Activated T-cell treated with anti-CD3 and anti-CD28 coated beads for 48 hours (primary cell): ENCODE measurements at places on chromosomes 1 and 21.

- no peak for DNase-seq
Measured at GRCh38 chr1:245990315-245991022, 516.6 kb downstream of the SMYD3 start.

- DNase-seq: no peak
Measured at GRCh38 chr1:8184301-8184700, 133.6 kb upstream of the SLC45A1 start.

GRCh38 chr1:244246334-244246733, 195.3 kb downstream of the ZBTB18 start:
- DNase-seq: no peak

DNA sequence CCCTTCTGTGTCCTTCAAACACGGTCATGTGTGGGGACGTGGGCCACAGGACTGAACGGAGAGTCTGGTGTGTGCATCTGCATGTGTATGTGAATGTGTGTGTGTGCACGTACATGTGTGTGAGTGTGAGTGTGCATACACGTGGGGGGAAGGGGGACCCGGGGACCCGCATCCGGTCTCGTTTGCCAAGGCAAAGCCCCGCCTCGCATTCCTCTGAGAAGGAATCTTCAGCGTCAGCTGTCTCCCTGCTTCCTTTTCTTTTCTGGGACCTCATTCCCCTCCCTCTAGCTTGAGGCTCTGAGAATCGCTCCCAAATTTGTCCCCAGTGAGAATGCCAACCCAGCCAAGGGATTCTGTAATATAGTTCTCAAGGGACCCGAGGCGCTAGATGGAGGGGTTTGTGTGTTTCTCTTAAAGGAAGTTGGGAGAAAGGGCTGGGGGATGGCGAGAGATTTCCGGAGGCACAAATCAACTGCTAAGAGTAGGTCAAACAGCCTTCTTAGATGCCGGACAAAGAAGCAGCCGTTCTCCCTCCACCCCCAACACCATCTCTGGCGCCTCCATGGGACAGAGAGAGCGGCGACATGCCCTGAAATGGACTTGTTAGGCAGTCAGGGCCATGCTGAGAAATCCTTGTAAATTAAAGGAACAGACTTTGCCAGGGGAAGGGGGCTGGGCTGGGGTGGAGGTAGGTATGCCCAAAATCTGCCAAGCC, 6.6 kb downstream of the IFFO2 start:
- DNase-seq: no peak

GRCh38 chr1:70438529-70438928, 27.5 kb downstream of the CTH start:
- DNase-seq: no peak

DNA sequence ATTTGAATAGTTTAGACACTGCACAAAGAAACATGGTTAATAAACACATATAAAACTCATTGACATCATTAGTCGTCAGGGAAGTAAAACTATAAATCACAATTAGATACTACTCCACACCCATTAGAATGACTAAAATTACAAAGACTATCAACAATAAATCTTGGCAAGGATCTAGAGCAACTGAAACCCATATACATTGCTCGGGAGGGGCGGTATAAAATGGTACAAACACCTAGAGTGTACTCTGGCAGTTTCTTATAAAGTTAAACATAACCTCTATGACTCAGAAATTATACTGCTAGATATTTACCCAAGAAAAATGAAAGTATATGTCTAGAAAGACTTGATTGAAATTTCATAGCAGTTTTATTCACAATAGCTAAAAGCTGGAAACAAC, 434.2 kb downstream of the RWDD3 start:
- DNase-seq: no peak

DNA sequence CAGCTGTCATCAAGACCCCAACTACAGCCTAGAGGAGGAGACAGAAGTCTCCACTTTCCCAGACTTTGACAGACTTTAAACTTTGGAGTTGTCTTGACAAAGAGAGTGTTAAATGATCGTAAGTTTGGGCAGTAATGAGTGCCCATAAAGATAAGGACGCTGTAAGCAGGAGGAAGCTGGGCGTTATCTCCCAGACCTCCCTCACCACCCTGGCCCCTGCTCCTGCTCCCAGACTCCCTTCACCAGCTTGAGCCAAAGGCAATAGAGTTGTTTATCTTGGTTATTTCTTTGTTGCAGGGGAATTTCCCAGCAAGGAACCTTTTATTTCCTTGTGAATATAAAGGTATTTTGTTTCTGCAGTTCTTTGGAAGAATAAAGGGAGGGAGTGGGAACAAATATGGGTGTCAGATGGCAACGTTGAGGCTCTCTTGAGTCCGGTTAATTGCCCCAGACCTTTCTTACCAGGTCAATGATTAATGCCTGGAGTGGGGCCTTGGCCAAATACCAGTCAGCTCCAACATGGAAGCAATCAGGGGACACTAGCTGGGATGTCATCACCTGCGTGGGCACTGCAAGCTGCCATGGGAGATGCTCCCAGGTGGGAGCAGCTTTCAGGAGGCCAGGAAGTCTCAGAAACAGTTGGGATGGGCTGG, 4.4 kb downstream of the PIGR start:
- no peak for DNase-seq

DNA sequence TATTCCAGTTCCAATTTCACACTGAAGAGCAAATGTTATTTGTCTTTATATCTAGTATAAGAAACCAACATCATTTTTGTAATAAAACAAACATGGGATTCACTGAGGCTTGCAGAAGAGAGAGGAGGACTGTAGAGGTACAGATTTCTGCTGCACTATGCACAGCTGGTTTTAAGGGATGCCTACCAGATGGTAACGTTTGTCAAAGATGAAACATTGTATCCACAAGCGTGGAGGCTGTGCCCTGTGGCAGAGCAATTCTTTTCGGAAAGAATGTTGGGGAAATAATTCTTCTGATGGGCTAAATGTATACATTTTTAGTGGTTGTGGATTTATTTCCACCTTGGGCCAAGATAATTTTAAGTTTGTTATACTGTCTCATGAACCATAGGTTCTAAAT, 272.4 kb downstream of the DUSP10 start:
- DNase-seq: no peak

DNA sequence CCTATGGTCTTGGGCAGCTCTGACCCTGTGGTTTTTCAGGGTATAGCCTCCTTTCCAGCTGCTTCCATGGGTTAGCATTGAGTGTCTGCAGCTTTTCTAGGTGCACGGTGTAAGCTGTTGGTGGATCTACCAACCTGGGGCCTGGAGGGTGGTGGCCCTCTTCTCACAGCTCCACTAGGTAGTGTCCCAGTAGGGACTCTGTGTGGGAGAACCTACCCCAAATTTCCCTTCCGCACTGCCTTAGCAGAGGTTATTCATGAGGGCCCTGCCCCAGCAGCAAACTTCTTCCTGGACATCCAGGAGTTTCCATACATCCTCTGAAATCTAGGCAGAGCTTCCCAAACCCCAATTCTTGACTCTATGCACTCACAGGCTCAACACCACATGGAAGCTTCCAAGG, 111.0 kb upstream of the C1orf87 start:
- no peak for DNase-seq

DNA sequence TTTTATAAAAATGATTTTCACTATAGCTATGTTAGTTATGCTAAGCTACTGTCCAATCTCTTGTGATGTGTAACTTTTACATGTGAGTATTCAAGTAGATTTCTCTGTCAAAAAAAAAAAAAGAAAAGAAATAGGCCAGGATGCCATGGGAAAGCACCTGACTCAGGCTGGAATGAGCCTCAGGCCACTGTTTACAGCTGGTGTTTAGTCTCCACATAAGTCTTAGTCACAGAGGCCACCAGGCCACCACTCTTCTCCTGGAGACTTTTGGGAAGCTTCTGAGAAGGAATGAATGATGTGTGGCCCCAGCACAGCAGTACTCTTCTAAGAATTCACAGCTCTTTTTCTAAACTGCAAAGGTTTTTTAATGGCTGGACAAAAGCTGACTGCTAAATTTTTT, 48.9 kb downstream of the CHML start:
- DNase-seq: no peak

GRCh38 chr1:224621813-224622682, 5.9 kb downstream of the CNIH3 start:
- no peak for DNase-seq

GRCh38 chr1:52158218-52158617, 16.3 kb downstream of the ZFYVE9 start:
- DNase-seq: no peak

DNA sequence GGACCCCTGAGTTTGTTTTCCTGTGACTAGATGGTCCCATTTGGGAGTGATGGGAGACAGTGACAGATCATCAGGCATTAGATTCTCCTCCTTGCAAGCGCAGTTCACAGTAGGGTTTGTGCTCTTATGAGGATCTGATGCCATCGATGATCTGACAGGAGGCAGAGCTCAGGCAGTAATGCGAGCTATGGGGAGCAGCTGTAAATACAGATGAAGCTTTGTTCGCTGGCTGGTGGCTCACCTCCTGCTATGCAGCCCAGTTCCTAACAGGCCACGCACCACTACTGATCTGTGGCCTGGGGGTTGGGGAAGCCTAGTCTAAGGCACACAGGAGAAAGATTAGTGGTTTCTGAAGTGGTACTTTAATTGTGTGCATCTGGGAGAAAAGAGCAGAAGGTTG, 7.1 kb upstream of the PLPP3 start:
- no peak for DNase-seq

GRCh38 chr1:153976819-153977249, 640 bp downstream of the JTB start:
- no peak for DNase-seq

- DNase-seq: no peak
Measured at GRCh38 chr1:90193116-90193515, 198.2 kb downstream of the ZNF326 start.

DNA sequence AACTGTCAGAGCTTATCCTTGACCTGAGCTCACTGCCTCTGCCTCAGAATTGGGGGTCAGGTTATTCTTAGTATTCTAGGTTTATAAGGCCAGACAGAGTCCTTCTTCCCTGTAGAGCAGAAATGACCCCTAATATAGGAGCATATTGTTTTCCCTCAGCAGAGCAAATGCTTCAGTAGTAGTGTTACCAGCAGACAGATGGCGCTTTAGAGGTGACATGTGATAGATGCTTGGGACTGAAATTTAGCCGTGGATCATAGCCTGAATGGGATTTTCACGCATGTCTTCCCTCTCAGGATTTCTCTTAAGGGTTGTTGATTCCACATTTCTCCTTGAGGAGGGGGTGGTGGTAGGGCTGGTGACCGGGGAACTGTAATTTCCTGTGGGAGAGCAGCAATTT, 24.5 kb downstream of the ADARB1 start:
- no peak for DNase-seq

- DNase-seq: no peak
Measured at GRCh38 chr1:160731990-160732389, 7.1 kb upstream of the SLAMF7 start.

DNA sequence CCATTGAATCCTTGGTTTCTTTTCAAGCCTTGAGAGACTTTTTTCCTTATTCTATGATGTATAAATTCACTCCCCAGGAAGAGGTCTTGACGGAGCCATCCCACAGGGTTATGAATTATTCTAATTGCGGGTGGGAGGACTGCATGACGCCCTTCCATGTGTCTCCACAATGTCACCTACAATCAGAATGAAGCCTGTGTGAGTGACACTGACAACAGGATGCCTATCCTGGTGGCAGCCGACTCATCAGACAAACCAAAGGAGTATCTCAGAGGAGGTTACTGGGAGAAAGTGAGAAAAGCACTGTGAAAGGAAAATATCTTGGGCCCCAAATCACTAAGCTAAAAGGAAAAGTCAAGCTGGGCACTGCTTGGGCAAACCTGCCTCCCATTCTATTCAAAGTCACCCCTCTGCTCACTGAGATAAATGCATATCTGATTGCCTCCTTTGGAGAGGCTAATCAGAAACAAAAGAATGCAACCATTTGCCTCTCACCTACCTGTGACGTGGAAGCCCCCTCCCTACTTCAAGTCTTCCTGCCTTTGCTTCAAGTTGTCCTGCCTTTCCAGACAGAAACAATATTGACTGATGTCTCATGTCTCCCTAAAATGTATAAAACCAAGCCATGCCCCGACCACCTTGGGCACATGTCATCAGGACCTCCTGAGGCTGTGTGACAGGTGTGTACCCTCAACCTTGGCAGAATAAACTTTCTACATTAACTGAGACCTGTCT, 98.4 kb downstream of the SMYD2 start:
- no peak for DNase-seq

DNA sequence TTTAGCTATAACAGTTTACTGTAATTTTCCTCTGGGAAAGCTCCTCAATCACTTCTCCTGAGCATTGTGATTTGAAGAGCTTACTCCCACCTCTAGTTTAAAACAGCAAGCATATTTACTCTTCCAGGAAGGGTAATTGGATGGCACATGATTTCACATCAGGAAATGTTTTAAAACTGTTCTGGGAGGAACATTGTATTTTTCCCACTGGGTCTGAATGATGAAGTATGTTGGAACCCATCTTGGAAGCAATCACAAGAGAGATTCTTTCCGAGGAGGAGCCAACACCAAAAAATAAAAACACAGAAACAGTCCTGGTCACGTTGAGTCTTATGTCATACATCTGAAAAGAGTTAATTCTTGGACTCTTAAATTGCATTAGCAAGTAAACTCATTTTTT, 17.3 kb downstream of the MAP10 start:
- no peak for DNase-seq
